ENCODE measurements at places on chromosomes 6 and 20. TPM values are rescaled to one million over a fixed set of nuclear protein-coding genes. Genes with fewer than 3 reads are reported as not detected.

GABRR1 gene
- not detected for total RNA-seq

ZKSCAN3 gene
- 3.1 TPM for total RNA-seq

EDN3 gene
- not detected for total RNA-seq

PTCRA gene
- total RNA-seq = not detected

LAMA2 gene
- 0.24 TPM for total RNA-seq

FGD2 gene
- under 0.01 TPM for total RNA-seq

DDX43 gene
- 0.48 TPM for total RNA-seq

SLC22A7 gene
- not detected for total RNA-seq

Data from tracheal epithelial cell (primary cell).